ENCODE measurements at places on chromosomes 12 and 14. TPM values are rescaled to one million over a fixed set of nuclear protein-coding genes. Genes with fewer than 3 reads are reported as not detected.

GRCh38 chr12:94795520-94795919, 145.2 kb upstream of the TMCC3 start:
- no peak for DNase-seq

DNA sequence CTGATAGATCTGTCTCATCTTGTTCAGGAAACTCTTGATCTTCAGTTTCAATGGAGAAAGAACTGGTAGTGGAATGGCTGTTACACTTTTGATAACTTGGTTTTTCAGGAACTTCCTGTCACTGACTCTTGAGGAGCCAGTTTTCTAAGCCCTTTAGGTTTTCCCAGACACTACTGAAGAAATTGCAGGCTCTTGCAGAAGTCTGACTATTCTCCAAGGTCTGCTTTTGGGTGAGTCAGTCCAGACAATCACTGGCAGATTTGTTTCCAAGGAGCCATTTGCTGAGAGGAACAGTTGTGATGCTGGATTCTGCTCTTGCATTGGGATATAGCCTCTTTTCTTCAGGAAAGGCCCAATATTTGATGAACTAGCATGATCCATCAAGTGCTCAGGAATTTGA, 468.0 kb downstream of the FUT8 start:
- no peak for DNase-seq

DNA sequence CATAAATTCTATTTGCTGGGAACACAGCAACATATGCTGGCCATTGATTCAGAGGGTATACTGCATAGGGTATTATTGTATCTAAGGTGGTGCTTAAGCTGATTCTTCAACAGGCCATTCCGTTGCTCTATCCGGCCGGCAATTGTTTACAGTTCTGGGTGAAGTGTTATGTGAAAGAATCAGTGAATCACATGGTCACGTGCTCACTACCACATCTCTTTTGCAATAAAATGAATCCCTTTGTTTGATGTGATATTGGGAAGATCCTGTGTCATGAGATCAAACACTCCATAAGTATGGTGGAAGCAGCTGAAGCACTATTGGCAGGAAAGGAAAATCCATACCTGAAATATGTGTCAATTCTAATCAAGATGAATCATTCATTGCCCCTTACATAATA, 7.6 kb upstream of the USP15 start:
- no peak for DNase-seq

The TIGAR gene
- total RNA-seq = 9.1 TPM

GRCh38 chr14:61875483-61875882, 113.3 kb downstream of the SNAPC1 start:
- no peak for DNase-seq

- no peak for DNase-seq
These were observed 437.2 kb downstream of the PCNX1 start for GRCh38 chr14:71344506-71344905.

- DNase-seq = no peak
These were observed 22.2 kb downstream of the TMEM233 start for GRCh38 chr12:119615518-119616475.

- DNase-seq = no peak
These were observed 5.8 kb upstream of the FRS2 start for GRCh38 chr12:69464428-69464827.

- DNase-seq = no peak
These were observed 60.8 kb downstream of the SETD3 start for GRCh38 chr14:99419905-99420304.

Measured in right cardiac atrium (tissue), 5 donors.